Endothelial cell (in vitro differentiated cells): ENCODE measurements at places on chromosomes 5 and 9. TPM values are rescaled to one million over a fixed set of nuclear protein-coding genes. Genes with fewer than 3 reads are reported as not detected.

BASP1 gene
- 95.2 TPM for total RNA-seq

APBA1 gene
- total RNA-seq = 8.4 TPM

LPAR1 gene
- total RNA-seq = 5.6 TPM

DNA sequence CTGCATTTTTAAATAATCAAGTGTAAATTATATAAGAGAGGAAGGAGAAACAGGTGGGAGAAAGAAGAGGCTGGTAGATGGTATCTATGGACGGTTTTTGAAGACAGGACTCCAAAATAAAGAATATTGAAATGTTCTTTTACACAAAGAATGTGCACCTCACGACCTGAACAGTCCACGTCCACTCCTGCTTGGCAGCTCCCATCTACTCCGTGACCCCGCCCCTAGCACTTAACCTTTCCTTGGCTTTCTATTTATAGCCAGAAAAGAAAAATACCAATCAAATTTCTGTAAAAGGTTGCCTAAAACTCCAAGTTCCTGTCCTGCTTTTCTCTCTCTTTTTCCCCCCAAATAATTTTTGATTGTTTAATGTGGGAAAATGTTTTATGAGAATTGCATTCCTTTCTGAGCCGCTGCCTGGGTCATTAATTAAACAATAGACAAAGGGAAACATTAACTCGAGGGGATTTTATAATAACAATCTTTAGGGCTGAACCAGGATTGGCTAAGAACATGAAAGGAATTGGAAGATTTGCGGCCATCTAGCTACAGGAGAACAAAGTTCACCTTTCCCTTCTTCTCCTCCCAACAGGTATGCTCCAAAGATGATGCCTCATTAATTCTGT, 173.6 kb upstream of the MAP3K1 start:
- no peak for DNase-seq

GRCh38 chr5:9062873-9063272, 483.0 kb downstream of the SEMA5A start:
- DNase-seq = no peak

DNA sequence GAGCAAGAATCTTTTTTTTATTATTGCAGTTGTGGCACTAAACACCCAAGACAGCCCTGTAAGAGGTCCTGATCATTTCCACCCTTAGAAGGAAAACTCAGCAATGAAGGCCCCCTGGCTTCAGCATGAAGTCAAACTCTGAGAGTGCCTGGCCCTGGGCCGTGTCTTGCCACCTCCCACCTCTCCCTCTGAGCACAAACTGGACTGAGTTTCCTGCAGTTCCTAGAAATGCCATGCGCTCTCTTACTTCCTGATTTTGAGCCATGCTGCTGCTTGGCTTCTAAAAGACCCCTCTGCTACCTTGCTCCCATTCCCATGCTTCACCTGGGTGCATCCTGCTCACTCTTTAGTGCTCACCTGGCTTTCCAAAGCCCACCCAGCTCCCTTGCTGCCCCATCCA, 140.4 kb upstream of the KLF9 start:
- no peak for DNase-seq

DNA sequence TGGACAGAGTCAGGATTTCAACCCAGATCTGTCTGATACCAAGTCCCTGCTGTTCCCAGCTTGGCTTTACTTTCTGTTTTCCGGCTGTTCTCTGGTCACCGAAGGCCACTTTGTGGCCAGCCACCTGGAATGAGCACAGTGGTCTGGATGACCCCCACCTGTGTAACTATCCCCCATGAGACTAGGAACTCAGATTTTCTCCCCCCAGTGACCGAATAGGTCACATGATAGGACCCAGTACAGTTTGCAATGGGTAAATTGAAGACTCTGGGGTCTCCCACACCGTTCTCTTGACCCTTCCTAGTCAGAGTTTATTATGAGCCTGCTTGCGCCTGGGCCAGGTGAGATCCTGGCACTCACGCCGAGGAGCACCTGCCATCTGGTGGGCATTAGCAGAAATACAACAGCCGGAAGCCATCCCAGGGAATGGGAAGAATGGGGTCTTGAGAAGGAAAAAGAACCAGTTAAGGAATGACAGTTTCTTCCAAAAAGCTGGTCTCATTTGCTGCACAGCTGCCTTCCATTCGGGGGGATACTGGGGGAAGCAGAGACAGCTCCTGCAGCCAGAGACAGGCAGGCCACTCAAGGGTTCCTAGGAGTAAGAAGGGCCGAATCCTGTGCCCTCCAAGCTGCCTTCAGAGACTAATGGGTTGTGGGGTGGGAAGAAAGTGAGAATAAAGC, 7.1 kb downstream of the PHYHD1 start:
- peak; percentile 68 for DNase-seq

- DNase-seq = no peak
Observed at GRCh38 chr9:109953300-109953699, 173.3 kb downstream of the PALM2AKAP2 start.
